Colonic mucosa (tissue), 4 donors: ENCODE measurements at places on chromosomes 3 and 15.

- no peak for DNase-seq
Observed at GRCh38 chr3:138642226-138642926, 33.8 kb downstream of the FAIM start.

- no peak for DNase-seq
Observed at GRCh38 chr3:148229107-148229506, 468.6 kb upstream of the AGTR1 start.

GRCh38 chr3:99498550-99499234 lies 139.7 kb upstream of the COL8A1 start:
- DNase-seq, result no peak

DNA sequence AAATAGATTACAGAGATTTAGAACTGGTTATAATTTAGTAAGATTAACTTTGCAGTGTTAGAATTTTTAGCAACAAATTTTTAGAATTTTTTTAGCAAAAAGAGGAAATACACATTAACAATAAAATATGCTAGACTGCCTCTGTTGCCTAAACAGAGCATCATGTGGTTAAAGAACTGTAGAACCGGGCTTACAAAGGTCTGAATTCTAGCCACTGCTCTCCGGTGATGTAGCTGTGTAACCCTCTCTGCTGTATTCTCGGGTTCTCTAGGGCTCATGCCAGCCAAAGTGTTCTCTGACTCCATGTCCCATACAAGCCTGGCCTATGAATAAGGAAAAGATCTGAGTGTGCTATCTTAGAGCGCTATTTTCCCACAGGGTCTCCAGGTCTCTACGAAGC lies 2.9 kb upstream of the P2RY12 start:
- no peak for DNase-seq

DNA sequence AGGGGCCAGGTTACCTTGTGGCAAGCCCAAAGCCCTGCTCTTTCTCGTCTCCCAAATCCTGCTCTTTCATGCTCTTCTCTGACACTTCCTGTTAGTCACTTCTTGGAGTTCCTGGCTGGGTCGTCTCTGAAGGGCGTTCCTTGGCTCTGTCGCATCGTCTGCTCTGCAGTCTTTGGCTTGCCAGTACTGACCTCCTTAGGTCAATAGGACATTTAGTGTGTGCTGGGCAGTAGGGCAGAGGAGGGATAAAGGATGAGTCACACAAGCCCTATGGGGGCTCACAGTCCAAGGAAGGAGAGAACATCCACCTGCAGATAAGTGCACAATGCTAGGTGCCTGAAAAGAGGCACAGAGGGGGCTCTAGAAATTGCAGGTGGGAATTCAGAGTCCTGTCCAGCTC lies 87.5 kb downstream of the FAM43A start:
- peak; percentile 49 for DNase-seq

- no peak for DNase-seq
Observed at GRCh38 chr3:143850877-143851276, 2.6 kb upstream of the SLC9A9 start.

- no peak for DNase-seq
Observed at GRCh38 chr3:100087198-100087597, 27.1 kb downstream of the FILIP1L start.

DNA sequence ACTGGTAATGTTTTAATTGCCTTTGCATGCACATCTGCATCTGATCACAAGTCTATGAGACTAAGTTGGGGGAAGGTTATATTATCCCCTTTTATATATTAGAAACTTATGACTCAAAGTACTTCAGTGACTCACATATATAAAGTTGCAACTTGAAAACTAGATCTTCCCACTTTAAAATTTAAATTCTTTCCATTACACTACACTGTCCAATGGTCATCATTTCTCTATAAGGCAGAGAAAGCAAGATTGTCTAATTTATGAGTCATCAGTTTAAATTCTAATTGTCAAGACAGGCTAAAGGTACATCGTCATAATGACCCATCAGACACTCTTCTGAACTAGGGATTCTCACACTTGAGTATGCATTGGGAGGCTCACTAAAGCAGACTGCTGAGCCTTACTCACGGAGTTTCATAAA lies 37.9 kb downstream of the CPA3 start:
- DNase-seq, result no peak

DNA sequence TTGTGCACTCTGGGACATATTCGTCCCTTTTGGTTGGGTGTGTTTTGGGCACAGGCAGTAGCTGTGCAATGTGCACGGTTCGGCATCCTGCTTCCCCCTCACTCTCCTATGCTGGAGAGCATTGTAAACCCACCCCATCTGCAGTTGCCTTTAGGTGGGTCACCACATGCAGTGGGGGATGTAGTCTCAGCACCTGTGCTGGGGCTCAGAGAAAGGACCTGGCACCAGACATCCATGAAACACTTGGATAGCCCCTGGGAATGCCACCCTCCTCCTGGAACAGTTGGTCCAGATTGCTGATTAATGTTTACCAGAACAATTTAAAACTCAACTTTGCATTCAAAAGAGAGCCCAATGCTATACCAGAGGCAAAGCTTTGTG lies 123.9 kb upstream of the MEF2A start:
- DNase-seq, result no peak

DNA sequence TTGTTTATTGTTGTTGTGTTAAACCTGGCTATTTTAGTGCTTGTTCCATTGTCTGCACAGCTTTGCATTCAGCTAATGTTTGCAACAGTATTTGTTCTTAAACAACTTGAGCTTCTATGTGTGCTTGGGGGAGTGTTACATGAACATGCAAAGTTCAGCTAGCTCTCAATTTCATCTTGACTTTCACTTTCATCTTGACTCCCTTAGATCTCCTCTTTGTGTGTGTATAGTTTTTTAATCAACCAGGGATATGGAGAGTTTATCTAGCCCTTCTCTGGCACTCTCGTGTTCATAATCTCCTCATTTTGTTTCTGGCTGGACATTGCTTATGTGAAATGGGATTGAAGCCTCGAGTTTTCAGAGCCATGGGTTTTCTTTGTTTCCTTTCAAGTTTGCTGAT lies 212.4 kb upstream of the ZBTB20 start:
- DNase-seq, result no peak

GRCh38 chr3:177578488-177578887 lies 381.2 kb upstream of the TBL1XR1 start:
- DNase-seq, result no peak

GRCh38 chr3:109994853-109995252 lies 657.5 kb upstream of the DPPA4 start:
- DNase-seq, result no peak

- DNase-seq, result no peak
Observed at GRCh38 chr3:16596352-16597032, 8.7 kb downstream of the DAZL start.

- no peak for DNase-seq
Observed at GRCh38 chr15:38781196-38781595, 216.6 kb upstream of the RASGRP1 start.

- DNase-seq, result no peak
Observed at GRCh38 chr3:195698647-195699387, 22.0 kb upstream of the MUC20 start.

- no peak for DNase-seq
Observed at GRCh38 chr3:10526366-10526765, 21.0 kb upstream of the ATP2B2 start.

DNA sequence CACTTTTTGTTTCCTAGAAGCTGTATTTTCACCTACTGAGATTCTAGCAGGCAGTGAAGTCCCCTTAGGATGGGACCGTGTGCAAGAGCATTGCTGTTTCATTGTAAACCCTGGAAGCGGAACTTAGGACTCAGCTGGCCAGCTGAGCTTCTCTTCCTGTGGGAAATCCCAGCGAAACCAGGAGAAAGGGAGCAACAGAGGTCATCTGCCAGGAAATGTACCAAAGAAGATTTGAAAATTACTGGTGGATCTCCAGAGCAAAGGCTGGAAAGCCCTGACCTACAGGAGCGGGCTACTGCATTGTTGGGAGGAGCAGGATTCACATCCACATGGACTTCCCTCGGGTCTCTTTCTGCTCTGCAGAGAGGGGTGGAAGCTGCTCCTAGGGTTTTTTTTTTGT lies 7.6 kb upstream of the ADPRH start:
- no peak for DNase-seq

GRCh38 chr3:102030661-102031060 lies 181.3 kb downstream of the NFKBIZ start:
- no peak for DNase-seq

- DNase-seq, result no peak
Observed at GRCh38 chr15:74283368-74283767, 47.2 kb downstream of the CCDC33 start.

DNA sequence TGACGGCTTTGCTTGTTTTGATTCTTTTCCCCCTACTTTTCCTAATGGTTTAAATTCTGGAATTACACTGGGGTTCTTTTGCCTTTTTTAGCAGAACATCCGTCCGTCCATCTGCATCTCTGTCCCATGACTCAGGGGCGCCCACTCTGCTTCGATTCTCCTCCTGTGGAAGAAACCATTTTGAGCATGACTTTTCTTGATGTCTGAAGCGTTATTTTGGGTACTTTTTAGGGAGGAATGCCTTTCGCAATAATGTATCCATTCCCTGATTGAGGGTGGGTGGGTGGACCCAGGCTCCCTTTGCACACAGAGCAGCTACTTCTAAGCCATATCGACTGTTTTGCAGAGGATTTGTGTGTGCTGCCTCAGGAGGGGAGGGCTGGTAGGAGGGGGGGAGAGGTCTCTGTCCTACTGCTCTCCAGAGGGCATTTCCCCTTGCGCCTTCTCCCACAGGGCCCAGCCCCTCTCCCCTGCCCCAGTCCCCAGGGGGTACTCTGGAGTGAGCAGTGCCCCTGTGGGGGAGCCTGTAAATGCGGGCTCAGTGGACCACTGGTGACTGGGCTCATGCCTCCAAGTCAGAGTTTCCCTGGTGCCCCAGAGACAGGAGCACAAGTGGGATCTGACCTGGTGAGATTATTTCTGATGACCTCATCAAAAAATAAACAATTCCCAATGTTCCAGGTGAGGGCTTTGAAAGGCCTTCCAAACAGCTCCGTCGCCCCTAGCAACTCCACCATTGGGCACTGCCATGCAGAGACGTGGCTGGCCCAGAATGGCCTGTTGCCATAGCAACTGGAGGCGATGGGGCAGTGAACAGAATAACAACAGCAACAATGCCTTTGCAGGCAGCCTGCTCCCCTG lies 19.5 kb upstream of the BSN start:
- DNase-seq, result no peak

DNA sequence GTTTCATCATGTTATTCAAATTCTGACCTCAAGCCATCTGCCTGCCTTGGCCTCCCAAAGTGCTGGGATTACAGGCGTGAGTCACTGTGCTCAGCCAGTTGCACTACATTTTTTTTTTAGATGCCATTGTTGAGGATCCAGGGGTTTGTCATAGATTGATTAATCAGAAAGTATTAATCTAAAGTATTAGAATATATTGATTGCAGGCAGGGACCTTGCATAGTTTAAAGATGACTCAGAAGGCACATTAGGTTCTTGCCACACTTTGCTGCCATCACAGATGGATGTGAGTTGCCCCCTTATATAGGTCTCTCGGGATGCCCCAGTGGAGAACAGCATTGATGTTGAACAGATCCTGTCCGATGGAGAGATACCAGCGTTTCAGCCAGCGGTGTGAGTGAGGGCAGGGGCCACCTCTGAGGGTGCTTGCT lies 41.1 kb downstream of the IGF1R start:
- no peak for DNase-seq

- no peak for DNase-seq
Observed at GRCh38 chr15:72604794-72605193, 49.7 kb upstream of the GOLGA6B start.

- DNase-seq, result no peak
Observed at GRCh38 chr3:108157273-108157672, 65.0 kb downstream of the IFT57 start.

DNA sequence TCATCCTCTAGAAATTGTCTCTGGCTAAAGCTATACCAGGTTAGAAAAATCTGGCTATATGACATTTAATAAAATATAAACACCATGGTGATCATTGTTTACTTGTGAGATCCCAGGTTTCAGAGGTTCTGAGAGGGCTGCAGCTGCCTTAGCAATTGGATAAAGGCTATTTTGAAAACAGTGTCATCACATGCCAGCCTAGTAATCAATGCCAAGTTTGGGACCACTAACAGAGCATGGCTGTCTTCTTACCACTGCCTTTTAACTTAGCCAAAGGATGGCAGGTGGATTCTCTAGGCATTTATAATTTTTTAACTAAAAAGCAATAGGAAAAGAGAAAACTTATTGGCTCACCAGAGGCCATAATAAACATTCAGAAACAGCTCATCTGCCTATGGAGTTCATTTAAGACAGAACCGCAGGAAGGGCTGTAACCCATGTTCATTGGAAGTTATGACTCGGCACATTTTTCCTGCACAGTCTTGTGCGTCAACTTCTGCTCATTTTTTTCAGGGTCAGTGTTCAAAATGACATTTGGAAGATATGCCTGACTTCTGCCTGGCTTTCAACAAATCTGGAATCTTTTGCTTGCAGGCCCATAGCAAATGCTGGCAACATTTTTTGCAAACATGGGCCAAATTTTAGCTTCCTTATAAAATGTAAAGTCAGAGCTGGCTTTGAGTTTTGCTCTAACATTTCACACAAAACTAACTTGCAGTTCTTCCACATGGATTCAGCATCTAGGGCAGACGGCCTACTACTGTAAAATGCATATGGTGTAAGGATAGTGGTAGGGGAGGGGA lies 476.0 kb upstream of the TBL1XR1 start:
- DNase-seq, result no peak

DNA sequence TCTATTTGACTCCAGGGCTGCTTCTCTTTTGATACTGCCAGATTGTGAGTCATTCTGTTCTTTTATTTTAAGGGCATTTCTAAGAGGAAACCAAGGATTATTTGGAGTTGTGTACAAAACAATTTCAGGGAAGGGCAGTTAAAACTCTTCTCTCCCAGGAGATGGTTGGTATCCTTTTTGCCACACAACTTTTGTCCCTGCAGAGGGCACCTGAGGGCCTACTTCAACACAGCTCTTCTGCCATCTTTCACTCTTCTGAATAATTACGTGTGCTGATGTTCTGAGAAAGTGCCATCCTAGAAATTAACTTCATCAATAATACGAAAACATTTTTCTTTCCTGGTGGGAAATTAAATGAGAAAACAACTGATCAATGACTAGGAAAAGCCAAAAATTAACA lies 75.7 kb upstream of the GADL1 start:
- no peak for DNase-seq
